AG04449 (cell line): ENCODE measurements at places on chromosomes 11 and 22.

GRCh38 chr11:12683874-12684273 lies 9.7 kb downstream of the TEAD1 start:
- no peak for DNase-seq

DNA sequence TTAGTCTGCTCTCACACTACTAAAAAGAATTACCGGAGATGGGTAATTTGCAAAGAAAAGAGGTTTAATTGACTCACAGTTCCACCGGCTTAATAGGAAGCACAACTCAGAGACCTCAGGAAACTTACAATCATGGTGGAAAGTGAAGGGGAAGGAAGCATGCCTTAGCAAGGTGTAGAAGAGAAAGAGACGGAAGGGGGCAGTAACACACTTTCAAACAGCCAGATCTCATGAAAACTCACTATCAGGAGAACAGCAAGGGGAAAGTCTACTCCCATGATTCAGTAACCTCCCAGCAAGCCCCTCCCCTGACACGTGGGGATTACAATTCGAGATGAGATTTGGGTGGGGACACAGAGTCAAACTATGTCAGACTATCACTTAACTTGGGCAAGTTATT lies 236.6 kb upstream of the ANO3 start:
- DNase-seq, result no peak

DNA sequence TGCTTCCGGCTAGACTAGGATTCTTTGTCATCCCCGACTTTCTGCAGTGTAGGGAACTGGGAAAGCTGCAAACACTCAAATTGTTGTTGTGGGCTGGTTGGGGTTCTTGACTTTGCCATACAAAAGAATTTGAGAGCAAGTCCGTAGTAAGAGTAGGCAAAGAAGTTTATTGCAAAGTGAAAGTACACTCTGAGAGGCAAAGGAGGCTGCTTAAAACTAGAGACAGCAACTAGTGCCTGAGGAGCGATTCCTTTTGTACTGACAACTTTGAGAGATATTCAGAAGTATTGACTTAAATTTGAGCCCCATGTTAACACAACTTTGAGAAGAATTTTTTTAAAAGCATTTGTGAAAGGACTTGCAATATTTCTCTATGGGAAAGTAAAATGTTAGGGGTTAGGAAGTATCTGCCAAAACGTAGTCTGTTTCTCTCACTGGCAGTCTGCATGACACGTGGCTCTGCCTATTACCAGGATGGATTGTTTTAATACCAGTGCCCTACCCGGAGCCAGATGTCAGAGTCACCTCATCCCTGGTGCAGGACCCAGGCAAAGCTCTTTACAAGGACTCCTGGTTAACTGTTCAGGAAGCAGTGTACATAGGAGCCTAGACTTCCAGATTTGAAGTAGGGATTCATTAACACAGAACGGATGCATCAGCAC lies 85.0 kb upstream of the CLPB start:
- DNase-seq, result no peak

DNA sequence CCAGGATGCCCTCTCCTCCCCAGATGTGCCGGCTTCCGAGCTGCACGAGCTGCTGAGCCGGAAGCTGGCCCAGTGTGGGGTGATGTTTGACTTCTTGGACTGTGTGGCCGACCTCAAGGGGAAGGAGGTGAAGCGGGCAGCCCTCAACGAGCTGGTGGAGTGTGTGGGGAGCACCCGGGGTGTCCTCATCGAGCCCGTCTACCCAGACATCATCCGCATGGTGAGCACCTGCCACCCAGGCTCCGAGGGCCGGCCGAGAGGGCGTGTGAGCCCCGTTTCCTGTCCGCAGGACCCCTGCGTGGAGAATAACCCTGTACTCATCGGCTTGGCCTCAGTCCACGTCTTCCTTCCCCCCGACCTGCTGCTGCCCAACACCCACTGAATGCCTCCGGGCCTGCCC lies 2.2 kb downstream of the PPP2R5B start:
- DNase-seq, result no peak

DNA sequence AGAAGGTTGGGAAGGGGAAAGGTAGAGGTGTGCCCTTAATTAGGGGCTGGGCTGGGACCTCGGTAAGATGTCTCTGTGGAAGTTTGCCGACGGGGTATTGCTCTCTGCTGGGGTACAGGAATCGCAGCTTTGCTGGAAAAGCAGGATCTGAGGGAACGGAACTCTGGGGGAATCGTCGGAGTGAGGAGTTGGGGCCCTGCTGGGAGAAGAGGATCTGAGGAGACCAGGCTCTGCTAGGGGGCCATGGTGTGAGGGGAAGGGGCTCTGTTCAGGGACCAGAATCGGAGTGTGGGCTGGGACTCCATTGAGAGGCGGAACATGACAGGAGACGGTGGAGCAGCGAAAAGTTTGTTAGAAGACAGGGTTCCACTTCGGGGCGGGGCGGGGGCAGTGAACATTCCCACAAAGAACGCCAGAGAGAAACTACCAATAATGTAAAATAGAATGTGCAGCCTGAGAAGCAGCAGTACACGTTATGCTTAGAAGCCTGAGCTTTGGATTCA lies 456 bp downstream of the AAMDC start:
- no peak for DNase-seq

GRCh38 chr11:132245403-132246385 lies 875.3 kb downstream of the NTM start:
- DNase-seq, result no peak

- no peak for DNase-seq
These were observed 6.6 kb upstream of the MS4A18 start for GRCh38 chr11:60717956-60718355.

DNA sequence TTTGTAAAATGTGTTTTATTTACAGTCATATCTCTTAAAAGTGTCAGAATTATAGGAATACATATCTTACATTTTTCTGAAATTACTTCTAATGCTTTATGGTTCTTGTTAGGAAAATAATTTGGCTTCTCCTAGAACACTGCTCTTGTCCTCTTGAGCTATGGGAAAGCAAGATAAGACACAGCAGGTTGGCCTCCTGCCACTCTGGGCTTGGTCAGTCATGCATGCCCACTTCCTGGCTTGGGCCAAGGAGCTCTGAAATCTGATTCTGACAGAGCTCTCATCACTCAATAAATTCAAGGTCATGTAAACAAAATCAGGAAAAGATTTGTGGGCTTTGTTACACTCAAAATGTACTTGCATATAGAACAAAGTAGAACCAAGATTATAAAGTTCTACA lies 1036.0 kb downstream of the OPCML start:
- no peak for DNase-seq

DNA sequence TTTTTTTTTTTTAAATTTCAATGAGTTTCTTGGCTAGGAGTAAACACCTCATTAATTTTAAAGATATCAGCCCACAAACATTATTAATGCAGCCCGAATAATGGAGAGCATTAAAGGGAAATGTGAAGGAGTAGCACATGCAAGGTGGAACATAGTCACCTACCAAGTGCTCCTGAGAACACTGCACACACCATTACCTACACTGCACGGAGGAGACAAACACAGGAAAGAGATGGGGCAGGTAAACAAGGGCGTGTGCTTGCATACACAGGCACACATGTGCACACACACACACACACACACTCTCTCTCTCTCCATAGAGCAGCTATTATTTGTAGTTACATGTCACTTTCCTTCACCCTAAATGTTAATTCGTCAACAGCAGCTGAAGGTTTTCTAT lies 30.2 kb downstream of the HTR3B start:
- no peak for DNase-seq

- no peak for DNase-seq
These were observed 205.0 kb upstream of the RAG2 start for GRCh38 chr11:36803084-36803483.

DNA sequence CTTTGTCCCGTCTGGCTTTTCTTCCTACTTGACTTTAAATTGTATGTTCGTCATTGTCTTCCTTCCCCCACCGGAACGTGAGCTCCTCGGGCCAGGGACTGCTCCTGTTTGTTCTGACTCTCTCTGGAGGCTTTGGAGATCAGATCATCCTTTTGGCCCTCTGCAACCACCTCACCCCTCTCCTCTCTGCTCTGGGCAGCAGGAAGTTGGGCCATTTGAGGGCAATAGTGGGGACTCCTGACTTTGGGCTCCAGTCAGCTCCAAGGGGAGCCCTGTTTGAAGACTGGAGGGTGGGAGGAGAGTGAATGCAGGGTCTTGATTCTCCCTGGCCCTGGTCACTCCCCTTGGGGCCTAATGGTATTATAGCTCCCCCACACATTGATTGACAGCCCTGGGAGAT lies 186.3 kb upstream of the B3GAT1 start:
- no peak for DNase-seq

- DNase-seq, result peak; percentile 63
These were observed 654.3 kb downstream of the NTM start for GRCh38 chr11:132024587-132025295.

DNA sequence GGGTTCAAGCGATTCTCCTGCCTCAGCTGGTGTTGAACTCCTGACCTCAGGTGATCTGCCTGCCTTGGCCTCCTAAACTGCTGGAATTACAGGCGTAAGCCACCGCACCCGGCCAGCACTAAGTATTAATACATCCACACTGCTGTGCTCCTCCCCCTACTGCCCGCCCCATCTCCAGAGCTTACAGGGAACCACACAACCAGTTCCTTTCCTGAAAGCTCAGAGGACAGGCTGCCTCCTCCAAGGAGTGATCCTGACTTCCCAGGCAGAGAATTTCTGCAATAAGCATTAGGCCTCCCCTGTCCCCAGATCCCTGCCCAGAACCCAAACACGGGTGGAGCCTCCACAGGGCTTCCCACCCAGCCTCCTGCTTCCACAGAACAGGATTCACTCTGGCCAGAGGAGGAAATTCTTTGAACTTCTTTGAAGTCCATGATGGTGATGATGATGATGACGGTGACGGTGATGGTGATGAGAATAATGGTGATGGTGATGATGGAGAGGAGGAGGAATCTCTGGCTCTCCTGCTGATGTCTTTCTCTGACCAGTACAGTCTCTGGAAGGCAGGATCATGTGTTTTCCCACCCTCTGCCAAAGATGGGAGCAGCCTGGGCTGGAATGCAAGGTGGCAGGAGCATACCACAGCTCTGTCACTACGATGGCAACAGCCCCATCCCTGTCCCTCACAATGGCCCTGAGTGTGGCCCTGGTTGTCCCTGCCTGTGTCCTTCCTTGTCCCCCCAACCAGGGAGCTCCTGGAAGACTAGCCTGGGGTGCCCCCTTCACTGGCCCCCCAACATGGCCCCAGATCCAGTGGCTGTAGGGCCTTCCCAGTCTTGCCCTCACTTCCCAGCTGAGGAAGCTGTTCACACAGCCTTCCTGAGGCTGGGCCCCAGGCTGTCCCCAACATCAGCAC lies 33.5 kb upstream of the CSNK1E start:
- no peak for DNase-seq

GRCh38 chr11:86245369-86246292 lies 1.1 kb downstream of the EED start:
- DNase-seq, result no peak

- DNase-seq, result no peak
These were observed 116.0 kb upstream of the SYT13 start for GRCh38 chr11:45402049-45402630.

- no peak for DNase-seq
These were observed 191.9 kb downstream of the NELL1 start for GRCh38 chr11:20861322-20861721.

GRCh38 chr11:81869351-81870065 lies 864.2 kb downstream of the FAM181B start:
- DNase-seq, result no peak

DNA sequence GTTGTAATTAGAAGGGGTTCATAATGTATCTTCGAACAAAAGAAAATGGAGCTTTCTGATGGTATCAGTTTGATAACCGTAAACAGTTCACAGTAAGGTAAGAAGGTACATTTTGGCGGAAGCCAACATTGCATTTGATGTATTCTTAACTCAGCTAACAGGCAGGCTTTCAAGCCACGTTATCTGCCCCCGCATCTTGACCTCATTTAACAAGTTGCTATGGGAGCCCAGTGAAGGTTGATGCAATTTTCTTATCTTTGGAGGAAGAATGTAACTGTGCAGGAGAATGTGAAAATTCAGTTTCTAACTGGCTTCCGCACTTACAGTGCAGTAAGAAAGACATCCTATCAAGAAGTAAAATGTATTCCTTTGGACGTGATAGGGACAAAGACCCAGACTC lies 110.6 kb downstream of the ETS1 start:
- DNase-seq, result no peak

GRCh38 chr11:118312328-118312727 lies 7.8 kb downstream of the CD3E start:
- no peak for DNase-seq

GRCh38 chr11:40227730-40228129 lies 1231.7 kb downstream of the LRRC4C start:
- DNase-seq, result no peak

DNA sequence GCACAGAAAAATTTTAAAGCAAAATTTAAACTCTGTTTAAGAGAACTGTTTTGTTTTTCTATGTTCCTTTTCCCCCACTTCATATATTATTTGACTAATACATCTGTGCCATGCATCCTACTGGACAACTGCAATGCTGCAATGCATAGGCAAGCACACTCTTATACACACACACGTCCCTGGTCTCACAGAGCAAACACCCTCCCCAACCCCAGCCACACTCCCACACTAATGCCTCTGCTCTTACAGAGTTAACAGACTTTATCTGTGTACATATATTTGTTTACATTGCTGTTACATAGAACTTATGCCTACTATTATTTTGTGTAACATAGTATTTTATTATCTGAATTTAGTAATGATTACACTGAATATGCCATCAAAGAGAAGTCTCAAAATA lies 25.5 kb upstream of the CTSC start:
- no peak for DNase-seq

DNA sequence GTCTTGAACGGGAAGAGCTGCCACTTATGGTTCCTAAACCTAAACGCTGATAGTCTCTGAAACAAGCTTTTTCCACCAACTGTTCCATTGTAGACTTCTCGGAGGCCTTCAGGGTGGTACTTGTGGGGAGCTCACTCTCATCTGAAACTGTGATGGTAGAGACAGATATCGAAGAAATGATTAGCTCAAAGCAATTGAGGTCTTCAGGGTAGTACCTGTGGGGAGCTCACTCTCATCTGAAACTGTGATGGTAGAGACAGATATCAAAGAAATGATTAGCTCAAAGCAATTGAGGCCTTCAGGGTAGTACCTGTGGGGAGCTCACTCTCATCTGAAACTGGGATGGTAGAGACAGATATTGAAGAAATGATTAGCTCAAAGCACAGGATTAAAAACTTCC lies 175.7 kb downstream of the SWAP70 start:
- DNase-seq, result no peak

DNA sequence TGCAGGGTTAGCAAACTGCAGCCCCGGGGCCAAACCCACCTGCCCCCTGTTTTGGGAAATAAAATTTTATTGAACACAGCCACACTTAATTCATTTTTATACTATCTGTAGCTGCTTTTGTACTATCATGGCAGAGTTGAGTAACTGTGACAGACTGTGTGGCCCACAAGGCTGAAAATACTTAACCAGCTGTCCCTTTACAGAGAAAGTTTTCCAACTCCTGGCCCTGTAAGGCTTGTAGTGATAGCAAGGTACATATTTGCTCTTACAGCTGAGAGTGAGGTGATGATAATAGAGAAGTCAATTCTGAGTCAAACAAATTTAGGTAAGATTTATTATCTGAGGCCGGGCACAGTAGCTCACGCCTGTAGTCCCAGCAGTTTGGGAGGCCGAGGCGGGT lies 87.4 kb upstream of the SLC6A5 start:
- no peak for DNase-seq

- DNase-seq, result no peak
These were observed 916.5 kb upstream of the FAT3 start for GRCh38 chr11:91308069-91308468.
